Activated naive CD8-positive, alpha-beta T cell treated with anti-CD3 and anti-CD28 coated beads, Interleukin-2, amount 10 ng/mL, durations not matched to agents 7 days and 5 days (primary cell): ENCODE measurements at places on chromosomes 2 and 18. TPM values are rescaled to one million over a fixed set of nuclear protein-coding genes. Genes with fewer than 3 reads are reported as not detected.

The CCDC102B gene
- total RNA-seq = 4.7 TPM

The KCNJ3 gene
- total RNA-seq = not detected

DNA sequence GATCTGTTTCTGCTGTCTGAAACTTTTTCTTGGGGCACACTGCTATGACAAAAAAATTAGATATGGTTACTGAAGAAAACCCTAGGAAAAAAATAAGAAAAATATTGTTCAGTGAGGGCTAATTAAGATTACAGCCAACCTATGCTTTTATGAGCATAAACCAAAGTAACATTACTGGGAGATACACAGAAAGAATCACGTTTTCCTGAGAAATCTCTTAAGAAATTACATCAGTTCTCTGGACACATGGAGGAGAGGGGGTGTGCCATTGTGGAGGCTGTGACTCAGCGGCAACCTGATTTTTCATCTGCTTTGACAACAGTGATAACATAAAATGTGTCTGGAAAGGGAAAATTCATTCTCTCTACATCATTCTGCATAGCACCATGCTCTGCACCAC, 13.4 kb upstream of the NMI start:
- no peak for DNase-seq

The AQP4 gene
- total RNA-seq = not detected

GRCh38 chr18:68797871-68798270, at the start of gene CCDC102B:
Gene CCDC102B, plus strand, starts transcription at chr18:68798080. Its CDS starts 38,684 bp downstream, at chr18:68836764.
- no peak for DNase-seq

The ODC1 gene
- 43.8 TPM for total RNA-seq

The NT5C1B gene
- not detected for total RNA-seq

The TP53I3 gene
- total RNA-seq = 3.6 TPM
